Mammary epithelial cell (primary cell): ENCODE measurements at places on chromosomes 3 and 15.

DNA sequence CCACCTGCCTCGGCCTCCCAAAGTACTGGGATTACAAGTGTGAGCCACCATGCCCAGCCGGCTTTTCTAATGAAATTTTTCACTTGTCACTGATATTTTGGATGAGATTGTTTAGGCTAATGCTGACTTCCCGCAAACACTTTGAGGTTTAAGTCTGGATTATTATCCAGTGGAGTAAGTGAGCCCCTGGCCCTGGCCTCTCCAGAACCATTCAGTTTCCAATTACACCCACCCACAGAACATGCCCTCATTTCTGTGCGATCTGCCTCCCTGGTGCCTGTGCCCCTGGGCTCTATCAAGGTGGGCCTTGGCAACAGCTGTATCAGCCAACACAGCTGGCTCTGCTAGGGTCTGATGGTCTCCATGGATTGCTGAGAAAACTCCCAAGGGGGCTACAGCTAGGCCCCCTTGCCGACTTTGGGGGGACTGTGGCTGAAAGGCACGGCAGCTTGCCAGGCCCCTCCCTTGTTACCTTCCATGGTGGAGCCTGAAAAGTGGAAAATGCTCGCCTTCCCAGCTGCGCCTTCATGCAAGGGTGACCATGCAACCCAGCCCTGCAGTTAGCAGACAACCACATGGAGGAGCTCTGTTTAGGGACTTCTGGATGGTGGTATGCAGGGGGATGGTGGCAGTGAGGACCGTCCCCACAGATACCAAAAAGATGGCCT is 288.9 kb downstream of the FAM43A start:
- no peak for DNase-seq

DNA sequence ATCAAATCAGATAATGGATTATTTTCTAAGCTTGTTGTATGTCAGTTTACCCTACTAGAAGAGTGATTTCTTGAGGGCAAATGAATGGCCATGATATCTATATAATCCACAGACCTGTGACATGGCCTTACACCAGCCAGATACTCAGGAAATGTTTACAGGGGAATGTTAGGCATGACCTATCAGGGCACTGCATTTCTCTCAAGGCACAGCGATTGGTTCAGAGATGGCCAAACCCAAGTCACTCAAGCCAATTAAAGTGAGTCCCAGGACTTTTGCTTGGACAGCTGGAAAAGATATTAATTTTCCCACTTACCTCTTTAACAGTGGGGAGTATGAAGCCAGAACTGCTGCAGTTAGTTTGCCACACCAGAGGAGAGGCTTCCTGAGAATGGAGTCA is 28.7 kb upstream of the GATA2 start:
- no peak for DNase-seq

GRCh38 chr3:69720824-69721223 is 18.4 kb upstream of the MITF start:
- no peak for DNase-seq

- no peak for DNase-seq
Measured at GRCh38 chr3:101829874-101830273, 19.4 kb upstream of the NFKBIZ start.

GRCh38 chr15:91380114-91380513 is 280.1 kb downstream of the SV2B start:
- peak; percentile 55 for DNase-seq

DNA sequence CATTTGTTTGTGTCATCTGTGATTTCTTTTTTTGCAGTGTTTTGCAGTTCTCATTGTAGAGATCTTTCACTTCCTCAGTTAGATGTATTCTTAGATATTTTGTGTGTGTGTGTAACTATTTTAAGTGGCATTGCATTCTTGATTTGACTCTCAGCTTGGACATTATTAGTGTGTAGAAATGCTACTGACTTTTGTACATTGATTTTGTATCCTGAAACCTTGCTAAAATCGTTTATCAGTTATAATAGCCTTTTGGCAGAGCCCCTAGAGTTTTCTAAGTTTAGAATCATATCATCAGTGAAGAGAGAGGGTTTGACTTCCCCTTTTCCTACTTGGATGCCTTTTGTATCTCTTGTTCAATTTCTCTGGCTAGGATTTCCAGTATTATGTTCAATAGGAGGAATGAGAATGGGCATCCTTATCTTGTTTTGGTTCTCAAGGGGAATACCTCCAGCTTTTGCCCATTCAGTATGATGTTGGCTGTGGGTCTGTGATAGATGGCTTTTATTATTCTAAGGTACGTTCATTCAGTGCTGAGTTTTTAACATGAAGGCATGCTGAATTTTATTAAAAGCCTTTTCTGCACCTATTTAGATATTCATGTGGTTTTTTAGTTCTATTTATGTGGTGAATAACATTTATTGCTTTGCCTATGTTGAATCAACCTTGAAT is 211.7 kb downstream of the MBNL1 start:
- DNase-seq, result no peak

GRCh38 chr3:94360987-94361386 is 298.1 kb downstream of the NSUN3 start:
- DNase-seq, result no peak

- peak; percentile 3 for DNase-seq
Measured at GRCh38 chr3:187629711-187630110, 40.5 kb downstream of the SST start.

GRCh38 chr3:64059484-64060175 is 36.3 kb upstream of the PSMD6 start:
- DNase-seq, result no peak

DNA sequence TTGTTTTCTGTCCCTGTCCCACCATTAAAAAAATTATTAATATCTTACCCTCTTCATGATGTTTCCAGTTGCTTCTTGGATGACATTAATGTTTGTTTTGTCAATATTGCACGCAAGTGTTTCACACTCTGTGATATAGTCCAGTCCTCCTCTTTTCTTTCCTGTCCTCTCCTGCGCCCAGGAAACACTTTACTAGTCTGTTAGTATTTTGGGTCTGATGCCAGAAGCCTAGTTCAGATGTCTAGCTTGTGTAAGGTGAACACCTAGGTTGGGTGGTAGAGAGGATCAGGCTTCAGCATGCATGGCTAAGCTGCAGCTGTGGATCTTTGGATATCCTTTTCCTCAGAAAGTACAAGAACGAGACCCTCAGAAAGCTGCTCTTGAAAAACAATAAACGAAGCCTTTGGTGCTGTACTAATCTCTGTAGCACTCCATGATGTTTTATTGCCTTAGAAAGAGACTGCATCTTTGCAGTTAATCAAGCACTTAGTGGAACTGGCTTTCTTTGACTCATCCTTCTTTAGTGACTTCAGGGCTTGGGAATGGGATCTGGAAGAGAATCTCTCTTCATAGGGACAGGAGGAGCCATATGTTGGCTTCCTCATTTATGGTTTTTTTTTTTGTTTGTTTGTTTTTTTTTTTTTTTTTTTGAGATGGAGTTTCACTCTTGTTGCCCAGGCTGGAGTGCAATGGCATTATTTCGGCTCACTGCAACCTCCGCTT is 253.4 kb downstream of the LPP start:
- no peak for DNase-seq

DNA sequence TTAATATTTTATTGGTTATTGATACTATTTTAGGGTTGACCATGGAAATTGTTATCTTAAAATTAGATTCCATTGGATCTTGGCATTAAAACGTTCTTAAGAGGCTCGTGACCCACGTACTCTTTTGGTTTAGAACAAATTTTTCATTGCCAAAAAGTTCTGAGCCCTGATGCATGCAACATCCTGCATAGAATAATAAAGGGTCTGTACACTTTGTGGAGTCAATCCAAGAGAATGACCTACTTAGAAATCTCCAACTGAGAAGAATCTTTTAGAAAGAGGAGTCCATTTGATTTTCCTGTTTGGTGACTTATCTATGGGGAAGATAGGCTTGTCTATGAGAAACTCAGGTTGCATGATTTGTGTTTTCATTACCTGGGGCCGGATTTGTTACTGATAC is 404.2 kb upstream of the RGMA start:
- no peak for DNase-seq

DNA sequence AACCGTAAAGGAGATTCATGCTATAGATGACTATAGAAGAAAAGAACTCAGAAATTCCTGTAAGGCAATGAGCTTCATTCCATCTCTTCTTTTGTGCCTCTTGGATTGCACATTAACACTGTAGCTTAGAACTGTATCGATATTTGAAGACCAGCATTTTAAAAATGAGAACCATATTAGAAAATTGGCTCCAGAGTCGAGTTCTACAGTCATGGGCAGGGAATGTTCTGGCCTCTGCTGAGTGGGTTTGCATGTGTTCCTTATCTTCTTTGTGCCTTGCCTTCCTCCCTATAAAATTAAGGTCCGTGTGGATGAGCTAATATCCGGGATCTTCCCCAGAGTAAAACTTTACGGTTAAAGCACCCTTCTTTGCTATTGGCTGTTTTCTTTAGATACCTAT is 77.4 kb upstream of the PLCL2 start:
- DNase-seq, result no peak

DNA sequence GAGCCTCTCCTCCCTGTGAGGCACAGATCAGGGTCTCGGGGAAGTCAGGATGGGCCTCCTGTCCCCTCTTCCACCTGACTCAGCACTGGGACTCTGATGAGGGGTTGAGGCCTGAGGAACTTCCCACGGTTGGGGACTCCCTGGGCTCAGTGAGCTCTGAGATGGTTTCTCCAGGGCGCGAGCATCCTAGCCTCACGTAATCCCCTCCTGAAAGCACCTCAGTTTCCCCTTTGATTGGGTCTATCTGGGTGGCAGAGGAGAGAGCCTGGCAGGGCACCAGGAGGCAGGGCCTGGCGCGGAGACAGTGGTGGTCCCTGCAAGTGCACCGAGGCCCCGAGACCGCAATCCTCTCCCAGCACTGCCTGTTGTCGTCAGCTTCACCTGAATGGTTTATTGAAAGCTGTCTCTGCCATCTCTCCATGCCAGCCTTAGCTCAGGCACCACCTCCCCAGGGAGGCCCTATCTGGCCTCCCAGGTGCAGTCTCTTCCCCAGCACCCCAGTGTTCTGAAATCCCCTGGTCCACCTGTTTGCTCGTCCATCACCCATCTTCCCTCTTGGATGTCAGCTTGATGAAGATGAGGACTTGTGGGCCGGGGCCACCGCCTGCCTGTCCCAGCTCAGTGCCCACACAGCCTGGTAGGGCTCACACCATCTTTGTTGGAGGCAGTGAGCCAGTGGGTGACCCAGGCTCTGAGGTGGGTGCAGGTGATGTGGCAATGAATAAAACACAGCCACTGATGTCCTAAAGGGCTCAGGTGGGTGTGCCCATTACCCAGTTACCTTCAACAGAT is 52.2 kb upstream of the PCSK6 start:
- no peak for DNase-seq

- no peak for DNase-seq
Measured at GRCh38 chr15:58852347-58852746, 81.1 kb downstream of the SLTM start.

DNA sequence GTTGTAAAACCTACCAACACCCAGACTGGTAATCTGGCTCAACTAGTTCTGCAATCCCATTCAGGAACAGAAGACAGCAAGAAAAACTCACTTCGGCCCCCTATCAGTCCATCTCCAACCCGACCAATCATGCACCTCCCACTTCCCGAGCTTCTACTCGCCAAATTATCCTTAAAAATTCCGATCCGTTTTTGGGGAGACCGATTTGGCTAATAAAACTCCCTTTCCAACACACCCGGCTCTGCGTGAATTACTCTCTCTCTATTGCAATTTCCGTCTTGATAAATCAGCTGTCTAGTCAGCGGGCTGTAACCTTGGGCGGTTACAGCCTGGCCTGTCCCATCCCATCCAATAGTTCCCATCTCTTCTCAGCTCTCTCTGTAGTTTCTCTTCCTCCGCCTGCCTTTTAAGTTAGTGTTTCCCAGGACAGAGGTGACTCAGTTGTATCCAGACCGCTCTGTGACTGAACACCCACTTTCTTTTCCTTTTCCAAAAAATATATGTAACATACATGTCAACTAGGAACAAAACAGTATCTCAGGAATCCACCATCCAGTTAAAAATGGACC is 780 bp upstream of the ACAD9 start:
- peak; percentile 62 for DNase-seq

- DNase-seq, result no peak
Measured at GRCh38 chr3:55858727-55859126, 371.6 kb upstream of the WNT5A start.

- DNase-seq, result no peak
Measured at GRCh38 chr3:189820365-189820720, 189.2 kb downstream of the TP63 start.

DNA sequence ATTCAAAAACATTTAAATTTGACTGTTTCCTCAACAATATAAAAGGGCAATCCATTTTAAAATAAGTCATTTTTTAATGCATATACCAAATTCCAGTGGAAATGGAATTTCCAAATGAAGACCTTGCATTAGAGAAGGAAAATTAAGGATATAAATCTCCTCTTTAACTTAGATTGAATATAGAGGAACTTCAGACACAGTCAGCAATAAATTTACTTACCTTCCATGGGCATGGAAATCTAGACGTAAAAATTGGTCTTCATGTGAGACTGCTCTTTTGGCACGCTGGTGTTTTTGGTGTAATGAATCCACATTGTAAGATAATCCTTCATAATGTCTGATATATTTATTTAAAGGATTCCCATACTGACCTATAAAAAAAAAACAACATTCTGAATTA is 32.1 kb downstream of the ADAM10 start:
- DNase-seq, result no peak

GRCh38 chr3:195140816-195141793 is 129.9 kb downstream of the XXYLT1 start:
- no peak for DNase-seq

GRCh38 chr15:68554721-68555678 is 23.8 kb upstream of the CORO2B start:
- no peak for DNase-seq

- DNase-seq, result no peak
Measured at GRCh38 chr3:14460342-14461005, 58.1 kb downstream of the SLC6A6 start.

DNA sequence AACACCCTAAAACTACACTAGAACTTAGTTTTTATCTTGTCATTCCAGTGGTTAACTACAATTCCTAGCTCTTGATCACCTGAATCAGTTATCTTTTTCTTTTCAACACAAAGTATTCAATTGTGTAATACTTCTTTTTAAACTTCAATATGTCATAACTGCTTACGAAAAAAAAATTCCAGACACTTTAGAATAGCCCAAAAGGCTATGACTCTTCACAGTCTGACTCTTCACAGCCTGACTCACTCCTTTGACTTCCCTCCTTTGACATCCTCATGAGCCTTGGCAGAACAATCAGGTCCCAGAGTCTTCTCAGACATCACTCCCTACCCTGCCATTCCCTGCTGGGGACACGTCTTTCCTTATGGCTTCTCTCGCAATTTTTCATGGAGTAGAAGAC is 727.1 kb downstream of the ROBO1 start:
- peak; percentile 81 for DNase-seq

GRCh38 chr3:177598097-177598833 is 401.0 kb upstream of the TBL1XR1 start:
- DNase-seq, result no peak

DNA sequence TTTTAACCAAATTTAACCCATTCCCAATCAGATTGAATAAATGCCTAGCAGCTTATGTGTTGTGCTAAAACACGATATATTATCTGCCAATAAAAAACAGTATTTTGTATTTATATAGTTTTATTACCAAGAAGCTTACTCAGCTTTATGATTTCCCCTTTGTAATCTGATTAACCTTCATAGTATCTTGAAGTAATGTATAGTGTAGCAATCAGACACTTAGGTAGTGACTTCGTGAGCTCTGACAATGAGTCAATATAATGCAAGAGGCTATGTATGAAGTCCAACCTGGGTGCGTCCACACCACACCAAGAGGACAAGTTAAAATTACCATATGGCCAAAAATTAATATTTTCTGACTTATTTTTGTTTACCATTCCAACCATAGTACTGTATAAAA is 2.1 kb upstream of the CNBP start:
- DNase-seq, result no peak

GRCh38 chr3:5191555-5192304 is 4.2 kb downstream of the EDEM1 start:
- no peak for DNase-seq

GRCh38 chr3:159128628-159129027 is 326.8 kb downstream of the MFSD1 start:
- peak; percentile 79 for DNase-seq
